ENCODE measurements at places on chromosomes 13 and 19. TPM values are rescaled to one million over a fixed set of nuclear protein-coding genes. Genes with fewer than 3 reads are reported as not detected.

The CPB2 gene
- total RNA-seq, result not detected

The NCAN gene
- total RNA-seq, result 0.15 TPM

The DIAPH3 gene
- 8.0 TPM for total RNA-seq

The ALKBH7 gene
- total RNA-seq, result 38.7 TPM

The ZNF557 gene
- 3.1 TPM for total RNA-seq

The CACNA1A gene
- 0.03 TPM for total RNA-seq

The ZNF333 gene
- 2.7 TPM for total RNA-seq

The SERPINE3 gene
- not detected for total RNA-seq

The KIR3DL2 gene
- not detected for total RNA-seq

The DACH1 gene
- not detected for total RNA-seq

The FPR2 gene
- total RNA-seq, result not detected

The CEACAM21 gene
- total RNA-seq, result not detected

The DPF1 gene
- total RNA-seq, result 4.3 TPM

The OR7A17 gene
- not detected for total RNA-seq
